Esophagus squamous epithelium (tissue), 5 donors: ENCODE measurements at places on chromosomes 2 and 18. TPM values are rescaled to one million over a fixed set of nuclear protein-coding genes. Genes with fewer than 3 reads are reported as not detected.

The IL36G gene
- 7.7 TPM for total RNA-seq

GRCh38 chr2:233152541-233152940 is 92.4 kb downstream of the INPP5D start:
- DNase-seq: no peak
- no peak overlapping the region for H3K4me3 ChIP-seq
- no peaks in the 10 kb centered on the region for H3K27me3 ChIP-seq
- peaks cover 27% of the 10 kb centered on the region for H3K36me3 ChIP-seq

- no peak overlapping the region for H3K27ac ChIP-seq
Observed at GRCh38 chr18:64019922-64020756, 50.3 kb downstream of the SERPINB8 start.

- no peaks in the 10 kb centered on the region for H3K27me3 ChIP-seq
- H3K27ac ChIP-seq: no peak overlapping the region
- no peaks in the 10 kb centered on the region for H3K4me1 ChIP-seq
- DNase-seq: no peak
Observed at GRCh38 chr2:158900345-158900744, 68.1 kb upstream of the TANC1 start.

GRCh38 chr2:181252262-181253148 is 204.7 kb upstream of the ITGA4 start:
- no peaks in the 10 kb centered on the region for H3K27me3 ChIP-seq
- no peaks in the 10 kb centered on the region for H3K4me1 ChIP-seq
- no peak overlapping the region for H3K4me3 ChIP-seq
- no peak for DNase-seq
- H3K27ac ChIP-seq: no peak overlapping the region
- H3K36me3 ChIP-seq: no peaks in the 10 kb centered on the region
